Activated T-helper 1 cell treated with anti-CD3 and anti-CD28 coated beads, Interleukin-12 subunit alpha, Interleukin-12 subunit beta, Interleukin-2, Interleukin-4 antibody, amounts not matched to agents 30 ng/mL and 10 ng/mL and 1 ng/mL, durations not matched to agents 14 hours and 24 hours and 36 hours (primary cell): ENCODE measurements at places on chromosomes 4 and X. TPM values are rescaled to one million over a fixed set of nuclear protein-coding genes. Genes with fewer than 3 reads are reported as not detected.
A peak's percentile ranks its signal among the peaks of the same experiment; 100 is the strongest.

GRCh38 chrX:133726642-133727041, 258.8 kb downstream of the GPC3 start:
- no peaks in the 10 kb centered on the region for H3K27me3 ChIP-seq
- no peak overlapping the region for H3K4me3 ChIP-seq
- no peak overlapping the region for H3K27ac ChIP-seq
- DNase-seq, result no peak
- peaks cover 18% of the 10 kb centered on the region for H3K4me1 ChIP-seq

DNA sequence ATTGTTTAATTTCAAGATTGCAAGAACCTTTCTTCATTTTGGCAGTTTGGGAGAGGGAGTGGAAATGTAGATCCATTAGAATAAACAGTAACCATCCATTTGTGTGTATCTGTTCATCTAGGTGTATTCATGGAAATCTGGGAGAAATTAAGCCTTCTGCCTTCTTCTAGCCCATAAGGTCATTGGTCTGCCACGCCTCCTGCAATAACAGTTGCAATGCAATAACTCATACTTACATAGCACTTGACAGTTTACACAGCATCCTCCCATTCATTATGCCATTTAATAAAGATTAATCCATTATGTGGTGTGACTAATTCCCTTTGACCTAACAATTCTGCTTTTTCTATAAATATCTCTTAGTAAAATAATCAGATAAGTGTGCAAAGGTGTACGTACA, 42.6 kb downstream of the SHROOM4 start:
- no peaks in the 10 kb centered on the region for H3K4me1 ChIP-seq
- no peaks in the 10 kb centered on the region for H3K36me3 ChIP-seq
- no peak overlapping the region for H3K27ac ChIP-seq
- no peak for DNase-seq
- H3K27me3 ChIP-seq, result peaks cover 6% of the 10 kb centered on the region

GRCh38 chr4:150321113-150321512, 242.9 kb downstream of the DCLK2 start:
- DNase-seq, result no peak
- H3K27me3 ChIP-seq, result no peaks in the 10 kb centered on the region
- H3K27ac ChIP-seq, result no peak overlapping the region
- H3K36me3 ChIP-seq, result peaks cover 14% of the 10 kb centered on the region

DNA sequence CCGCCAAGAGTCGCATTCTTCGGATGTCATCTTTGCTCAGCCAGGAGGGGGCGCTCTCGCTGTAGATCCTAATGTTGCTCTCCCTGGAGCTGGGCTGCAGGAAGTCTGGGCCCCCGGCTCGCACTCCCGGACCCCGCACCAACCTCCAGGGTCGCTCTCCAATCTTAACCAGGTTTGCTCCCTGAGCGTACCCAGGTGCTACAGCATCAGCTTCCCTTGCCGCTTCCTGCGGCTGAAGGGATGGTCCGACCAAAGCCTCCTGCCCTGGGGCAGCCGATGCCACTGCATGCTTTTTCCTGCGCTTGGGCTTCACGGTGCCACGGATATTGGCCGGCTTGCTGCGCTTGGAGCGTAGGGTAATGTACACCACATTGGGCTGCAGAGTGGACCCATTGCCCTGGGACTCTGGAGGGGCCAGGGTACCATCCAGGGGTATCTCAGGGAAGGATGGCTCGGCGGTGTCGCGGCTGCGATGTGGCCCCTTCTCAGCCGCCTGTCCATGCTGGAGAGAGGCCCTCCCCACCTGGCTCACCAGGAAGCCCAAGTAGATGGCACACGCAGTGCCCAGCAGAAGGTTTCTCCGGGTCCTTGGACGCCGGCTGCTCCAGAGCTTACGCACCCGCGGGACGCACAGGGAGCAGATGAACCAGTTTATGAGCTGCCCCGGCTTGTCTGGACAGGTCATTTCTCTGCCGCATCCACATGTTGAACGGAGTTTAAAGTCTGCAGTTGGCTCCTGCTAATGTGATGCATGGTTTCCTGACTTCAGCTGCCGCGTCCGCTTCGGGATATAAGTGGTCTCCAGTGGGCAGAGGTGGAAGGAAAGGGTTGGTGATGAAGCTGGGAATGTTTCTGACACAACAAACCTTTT, 1.9 kb downstream of the GASK1B start:
- H3K27me3 ChIP-seq, result peaks cover 37% of the 10 kb centered on the region
- no peaks in the 10 kb centered on the region for H3K36me3 ChIP-seq
- H3K4me3 ChIP-seq, result no peak overlapping the region
- no peak overlapping the region for H3K27ac ChIP-seq
- DNase-seq, result peak; percentile 1

DNA sequence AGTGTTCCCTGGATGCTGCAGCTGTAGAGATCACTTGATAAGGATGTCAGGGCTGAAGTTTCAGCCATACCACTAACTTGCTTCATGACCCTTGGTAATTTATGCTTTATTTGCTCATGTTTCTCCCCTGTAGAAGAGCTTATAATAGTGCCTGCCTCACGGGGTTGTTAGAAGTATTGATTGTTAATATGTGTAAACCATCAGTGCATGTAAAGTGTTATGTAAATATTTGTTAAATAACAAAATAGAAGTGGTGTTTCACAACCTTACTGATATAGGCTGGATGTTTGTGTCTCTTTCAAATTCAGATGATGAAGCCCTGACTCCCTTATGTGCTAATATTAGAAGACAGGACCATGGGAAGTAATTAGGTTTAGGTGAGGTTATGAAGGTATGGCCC, 1.5 kb upstream of the CXCL2 start:
- no peak overlapping the region for H3K4me3 ChIP-seq
- H3K27me3 ChIP-seq, result peaks cover 60% of the 10 kb centered on the region
- peaks cover 11% of the 10 kb centered on the region for H3K4me1 ChIP-seq
- no peak overlapping the region for H3K27ac ChIP-seq
- DNase-seq, result no peak

GRCh38 chr4:150145090-150145945, 67.1 kb downstream of the DCLK2 start:
- peaks cover 5% of the 10 kb centered on the region for H3K27me3 ChIP-seq
- H3K27ac ChIP-seq, result no peak overlapping the region
- H3K4me3 ChIP-seq, result no peak overlapping the region
- H3K36me3 ChIP-seq, result no peaks in the 10 kb centered on the region
- DNase-seq, result no peak
- H3K4me1 ChIP-seq, result no peaks in the 10 kb centered on the region

DNA sequence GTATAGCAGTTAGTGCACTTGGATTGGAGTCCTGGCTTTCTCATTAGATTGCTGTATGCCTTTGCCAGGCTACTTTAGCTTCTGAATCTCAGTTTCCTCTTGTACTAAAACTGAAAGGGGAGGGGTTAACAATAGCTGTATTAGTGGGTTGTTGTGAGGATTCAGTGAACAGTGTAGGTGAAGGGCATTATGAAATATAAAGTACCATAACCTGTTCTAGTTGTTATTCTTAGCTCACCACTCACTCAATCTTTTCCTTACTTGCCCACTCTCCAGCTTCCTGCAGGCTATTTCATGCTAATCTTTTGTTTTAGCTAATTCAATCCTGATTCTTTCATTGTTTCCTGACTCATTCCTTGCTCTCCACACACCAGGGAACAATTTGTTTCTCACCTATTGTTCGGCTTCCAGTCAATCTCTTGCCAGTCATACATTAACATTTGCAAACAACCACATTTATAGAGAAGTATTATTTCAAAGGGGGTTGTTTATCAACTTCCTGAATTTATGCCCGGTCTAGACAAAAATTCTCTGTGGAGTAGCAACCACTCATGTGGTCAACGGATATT, 50.6 kb upstream of the EDA start:
- DNase-seq, result no peak
- no peak overlapping the region for H3K27ac ChIP-seq
- H3K4me3 ChIP-seq, result no peak overlapping the region

GRCh38 chr4:19455196-19455595, 796.5 kb upstream of the SLIT2 start:
- no peak overlapping the region for H3K27ac ChIP-seq
- H3K4me1 ChIP-seq, result no peaks in the 10 kb centered on the region
- H3K27me3 ChIP-seq, result no peaks in the 10 kb centered on the region
- DNase-seq, result no peak

DNA sequence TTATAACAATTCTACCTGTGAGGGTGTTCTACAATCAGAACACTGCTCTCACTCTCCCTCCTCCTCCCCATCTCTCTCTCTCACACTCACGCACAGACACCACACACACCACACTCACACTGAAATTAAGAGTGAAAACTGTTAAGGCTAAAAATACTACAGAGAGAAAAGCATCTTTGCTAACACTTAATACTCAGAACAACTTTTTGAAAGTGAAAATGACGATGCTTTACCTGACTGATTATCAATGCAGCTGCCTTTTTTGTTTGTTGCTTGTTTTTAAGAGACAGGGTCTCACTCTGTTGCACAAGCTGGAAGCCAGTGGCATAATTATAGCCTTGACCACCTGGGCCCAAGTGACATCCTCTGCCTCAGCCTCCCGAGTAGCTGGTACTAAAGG, 222.4 kb downstream of the APBB2 start:
- no peaks in the 10 kb centered on the region for H3K4me1 ChIP-seq
- no peak overlapping the region for H3K27ac ChIP-seq
- no peak for DNase-seq
- H3K27me3 ChIP-seq, result no peaks in the 10 kb centered on the region
- H3K36me3 ChIP-seq, result no peaks in the 10 kb centered on the region

GRCh38 chr4:8657381-8658088, 65.0 kb downstream of the CPZ start:
- no peak overlapping the region for H3K4me3 ChIP-seq
- no peak overlapping the region for H3K27ac ChIP-seq
- no peaks in the 10 kb centered on the region for H3K27me3 ChIP-seq
- no peaks in the 10 kb centered on the region for H3K4me1 ChIP-seq

DNA sequence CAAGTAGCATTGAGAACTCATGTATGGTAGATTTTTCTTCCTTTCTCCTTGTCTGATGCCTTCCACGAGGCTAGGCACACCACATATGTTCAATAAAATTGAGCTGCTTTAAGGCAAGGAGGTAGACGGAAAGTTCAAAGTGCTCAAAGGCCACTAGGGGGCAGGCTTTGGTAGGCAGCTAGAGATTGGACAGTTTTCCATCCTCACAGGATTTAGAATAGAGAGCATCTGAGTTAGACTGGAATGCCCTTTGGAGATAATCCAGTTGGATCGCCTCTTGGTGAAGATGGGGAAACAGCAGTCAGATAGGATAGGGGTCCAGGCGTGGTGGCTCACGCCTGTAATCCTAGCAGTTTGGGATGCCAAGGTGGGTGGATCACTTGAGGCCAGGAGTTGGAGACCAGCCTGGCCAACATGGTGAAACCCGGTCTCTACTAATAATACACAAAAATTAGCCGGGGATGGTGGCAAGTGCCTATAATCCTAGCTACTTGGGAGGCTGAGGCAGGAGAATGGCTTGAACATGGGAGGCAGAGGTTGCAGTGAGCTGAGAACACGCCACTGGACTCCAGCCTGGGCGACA, 30.4 kb downstream of the ELF4 start:
- peaks cover 10% of the 10 kb centered on the region for H3K36me3 ChIP-seq
- peak; percentile 19 for DNase-seq
- H3K4me1 ChIP-seq, result peaks cover 33% of the 10 kb centered on the region
- H3K27ac ChIP-seq, result peak overlapping the region; percentile 8

GRCh38 chrX:20857746-20858145, 516.5 kb upstream of the CNKSR2 start:
- no peaks in the 10 kb centered on the region for H3K4me1 ChIP-seq
- DNase-seq, result no peak
- H3K4me3 ChIP-seq, result no peak overlapping the region
- H3K27me3 ChIP-seq, result no peaks in the 10 kb centered on the region

DNA sequence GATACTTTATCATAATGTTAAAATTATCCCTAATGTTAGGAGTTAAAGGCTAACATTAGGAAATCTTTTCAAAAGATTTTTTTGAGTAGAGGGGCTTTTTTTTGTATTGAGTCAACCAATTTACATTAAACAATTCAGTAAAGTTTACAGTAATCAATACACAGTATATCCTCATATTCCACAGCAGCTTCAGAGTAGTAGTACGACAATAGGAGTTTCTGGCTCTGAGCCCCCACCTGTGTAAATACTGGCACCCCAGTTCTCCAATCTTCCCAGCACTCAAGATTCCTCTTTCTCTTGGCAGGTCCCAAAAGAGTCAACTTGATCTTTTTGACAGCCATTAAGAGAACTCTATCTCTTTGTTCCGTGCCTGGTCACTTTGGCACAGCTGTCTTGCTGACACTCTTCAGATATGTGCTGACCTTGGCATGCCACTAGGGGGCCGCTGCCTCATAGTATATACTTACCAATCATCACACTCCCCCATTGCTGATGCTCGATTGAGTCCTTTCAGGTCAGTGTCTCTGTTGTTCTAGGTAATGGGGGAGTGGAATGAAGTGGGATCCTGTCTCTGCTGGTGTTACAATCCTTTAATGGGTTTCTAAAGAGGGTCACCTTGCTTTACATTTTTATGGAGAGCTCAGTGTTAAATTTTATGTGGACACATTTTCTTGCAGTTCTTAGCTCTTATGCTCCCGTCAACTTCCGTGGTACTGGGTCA, 19.5 kb upstream of the CCNI start:
- peak; percentile 45 for DNase-seq
- H3K36me3 ChIP-seq, result no peaks in the 10 kb centered on the region
- H3K27ac ChIP-seq, result no peak overlapping the region

DNA sequence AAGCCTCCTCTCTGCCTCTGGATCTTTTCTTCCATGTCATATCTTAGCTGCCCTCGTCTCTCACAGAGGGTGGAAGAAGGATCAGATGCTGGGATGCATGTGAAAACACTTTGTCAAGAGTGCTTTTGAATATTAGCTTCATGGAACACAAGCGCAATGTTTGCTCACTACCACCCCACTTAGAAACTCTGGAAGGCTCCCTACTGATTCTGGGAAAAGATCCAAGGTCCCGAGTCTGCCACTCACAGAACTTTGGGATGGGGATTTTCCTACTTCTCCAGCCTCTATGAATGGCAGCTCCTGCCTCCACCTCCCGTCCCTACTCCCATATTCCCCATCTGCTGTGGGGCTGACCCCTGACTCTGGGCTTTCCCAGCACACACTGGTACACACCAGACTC, 40.2 kb upstream of the CRMP1 start:
- H3K4me1 ChIP-seq, result no peaks in the 10 kb centered on the region
- H3K36me3 ChIP-seq, result no peaks in the 10 kb centered on the region
- H3K27me3 ChIP-seq, result no peaks in the 10 kb centered on the region
- no peak for DNase-seq
- H3K4me3 ChIP-seq, result no peak overlapping the region

GRCh38 chr4:139808381-139808807, 142.8 kb downstream of the MGST2 start:
- H3K4me1 ChIP-seq, result no peaks in the 10 kb centered on the region
- H3K27ac ChIP-seq, result no peak overlapping the region
- peaks cover 12% of the 10 kb centered on the region for H3K27me3 ChIP-seq

GRCh38 chr4:183632689-183633088, 26.3 kb downstream of the RWDD4 start:
- peaks cover 1% of the 10 kb centered on the region for H3K36me3 ChIP-seq
- DNase-seq, result no peak
- H3K27ac ChIP-seq, result no peak overlapping the region
- no peak overlapping the region for H3K4me3 ChIP-seq

The ADH6 gene
- not detected in 2 replicates for total RNA-seq

The UBA1 gene
- 221 and 223 TPM in 2 replicates for total RNA-seq

The DMRTC1 gene
- total RNA-seq, result not detected in 2 replicates

The HTT-AS gene
- total RNA-seq, result not detected in 2 replicates

The NRK gene
- not detected in 2 replicates for total RNA-seq

The NDNF gene
- total RNA-seq, result 0.39 TPM in 1 of 2 replicates, not detected in the other

The BEX1 gene
- not detected in 2 replicates for total RNA-seq

The NUDT10 gene
- total RNA-seq, result 0.20 and 0.57 TPM in 2 replicates
